ENCODE measurements at places on chromosomes 12 and 14.

- no peak for DNase-seq
Measured at GRCh38 chr14:85315290-85315689, 214.7 kb upstream of the FLRT2 start.

GRCh38 chr14:94775871-94776210, 5.9 kb upstream of the GSC start:
- no peak for DNase-seq

GRCh38 chr12:8847435-8847834, 25.0 kb downstream of the A2ML1 start:
- no peak for DNase-seq

DNA sequence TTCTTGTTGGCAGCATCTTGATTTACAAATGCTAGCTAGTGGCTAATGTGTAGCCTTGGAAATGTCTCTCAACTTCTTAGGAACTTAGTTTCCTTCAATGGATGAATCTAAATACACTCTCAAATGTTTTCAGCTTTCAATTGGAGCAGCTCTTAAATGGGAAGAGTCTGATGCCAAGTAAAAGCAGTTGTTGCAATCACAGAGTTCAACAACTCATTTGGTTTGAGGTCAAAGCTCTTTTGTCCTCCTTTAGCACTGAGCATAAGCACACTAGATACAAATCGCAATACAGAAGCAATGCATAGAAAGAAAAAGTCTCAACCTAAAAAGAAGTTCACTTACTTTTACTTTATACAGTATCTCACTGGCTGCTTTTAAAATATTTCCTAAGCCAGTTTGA, 986.1 kb upstream of the FLRT2 start:
- no peak for DNase-seq

DNA sequence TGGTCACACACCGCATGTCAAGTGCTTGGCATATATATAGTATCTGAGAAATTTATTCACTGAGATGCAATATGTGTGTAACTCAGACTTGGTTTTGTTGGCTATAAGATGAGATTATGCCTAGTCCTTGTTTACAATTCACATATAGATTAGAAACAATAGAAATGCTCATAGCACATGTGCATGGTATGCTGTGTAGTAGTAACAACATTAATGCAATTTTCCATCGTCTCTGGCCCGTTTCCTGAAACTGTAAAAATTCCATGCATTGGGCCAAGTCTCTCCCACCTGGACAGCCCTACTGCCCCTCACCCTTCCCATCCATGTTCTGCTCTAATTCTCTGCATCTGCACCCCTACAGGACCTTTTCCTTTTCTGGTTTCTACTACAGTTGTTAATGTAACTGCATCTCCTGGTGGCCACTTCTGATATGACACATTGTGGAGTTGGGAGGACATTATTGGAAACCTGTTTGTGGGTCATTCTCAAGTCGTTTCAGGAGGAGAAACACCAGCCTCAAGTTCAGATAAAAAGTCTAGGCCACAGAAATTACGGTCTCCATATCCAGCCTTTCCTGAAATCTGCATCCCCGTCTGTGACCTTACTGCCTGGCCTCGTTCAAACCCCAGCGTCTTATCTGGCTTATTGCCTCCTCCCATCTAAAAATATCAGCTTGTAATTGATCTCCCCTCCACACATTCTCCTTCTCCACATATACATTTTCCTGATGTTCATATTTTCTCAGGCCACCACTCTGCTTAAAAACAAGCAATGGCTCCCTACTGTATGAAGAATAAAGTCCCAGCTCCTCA, 37.5 kb downstream of the EMP1 start:
- no peak for DNase-seq

DNA sequence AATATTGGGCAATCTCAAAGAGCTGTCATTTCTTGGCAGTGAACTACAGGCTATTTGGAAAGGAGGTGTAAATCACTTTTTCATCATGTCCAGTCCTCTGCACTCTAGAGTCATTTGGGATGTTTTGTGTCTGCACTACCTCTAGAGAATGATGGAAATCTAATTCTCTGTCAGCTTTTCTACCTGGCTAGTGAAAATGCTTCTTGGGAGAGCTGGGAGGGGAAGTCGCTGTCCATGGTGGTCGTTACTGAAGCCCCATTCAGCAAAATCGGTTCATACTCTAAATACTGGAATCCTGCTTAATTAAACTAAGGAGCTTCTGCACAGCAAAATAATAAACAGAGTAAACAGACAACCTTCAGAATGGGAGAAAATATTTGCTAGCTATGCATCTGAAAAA, 251.8 kb downstream of the APAF1 start:
- no peak for DNase-seq

- DNase-seq = no peak
Measured at GRCh38 chr12:233615-233968, 19.6 kb upstream of the SLC6A12 start.

GRCh38 chr12:116718655-116719454, 19.0 kb downstream of the SPRING1 start:
- DNase-seq = no peak

DNA sequence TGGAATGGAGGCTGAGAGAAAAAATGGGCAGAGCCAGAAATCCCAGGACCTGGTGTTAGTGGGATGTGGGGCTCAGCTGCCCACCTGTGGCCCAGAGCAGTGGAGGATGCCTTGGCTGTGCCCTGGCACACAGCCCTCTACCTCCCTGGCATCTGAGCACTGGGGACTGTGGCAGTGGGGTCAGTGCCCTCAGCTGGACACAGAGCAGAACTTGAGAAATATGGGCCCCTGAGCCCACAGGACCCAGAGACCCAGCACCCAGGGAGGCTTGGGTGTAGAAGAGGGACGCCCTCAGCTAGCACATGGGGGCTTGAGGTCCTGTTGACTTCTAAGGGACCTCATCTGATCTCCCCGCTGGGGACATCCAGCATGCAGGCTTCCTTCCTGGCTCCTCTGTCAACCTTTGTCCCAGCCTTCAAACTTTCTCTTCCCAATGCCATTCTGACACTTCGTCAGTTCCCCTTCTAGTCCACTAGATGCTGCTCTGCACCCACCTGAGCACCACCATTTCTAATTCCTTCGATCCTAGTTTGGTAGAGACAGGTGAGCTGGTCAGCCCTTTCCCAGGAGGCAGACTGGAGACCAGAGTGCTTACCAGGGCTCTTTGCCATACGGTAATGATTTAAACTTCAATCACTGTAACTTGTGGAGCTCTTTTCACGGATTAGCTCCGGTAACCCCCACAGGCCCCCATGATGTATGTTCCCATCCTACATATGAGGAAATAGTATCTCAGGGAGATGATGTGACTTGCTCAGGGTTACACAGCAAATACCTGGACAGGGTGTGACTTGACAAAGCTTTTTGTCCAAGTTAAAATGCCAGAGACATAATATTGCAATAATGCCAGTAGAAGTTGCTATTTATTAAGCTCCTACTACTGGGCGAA, 143.7 kb downstream of the ASCL4 start:
- DNase-seq = no peak

DNA sequence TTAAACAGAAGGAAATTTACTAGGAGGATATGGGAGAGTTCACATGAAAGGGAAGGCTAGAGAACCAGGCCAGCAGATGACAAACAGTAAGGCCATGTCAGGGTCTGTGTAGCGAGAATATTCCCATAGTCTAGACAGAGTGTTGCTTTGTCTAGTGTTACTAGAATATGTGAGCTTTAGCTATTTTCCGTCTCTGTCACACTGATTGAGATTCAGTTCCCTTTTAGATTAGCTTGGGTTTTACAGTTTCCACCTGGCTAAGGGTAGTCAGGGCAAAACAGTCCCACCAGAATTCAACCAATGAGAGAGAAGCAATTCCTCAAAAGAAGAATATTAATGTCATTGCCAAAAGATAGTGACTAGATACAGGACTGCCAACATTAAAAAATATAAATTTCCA, 82.8 kb upstream of the MDM1 start:
- no peak for DNase-seq

DNA sequence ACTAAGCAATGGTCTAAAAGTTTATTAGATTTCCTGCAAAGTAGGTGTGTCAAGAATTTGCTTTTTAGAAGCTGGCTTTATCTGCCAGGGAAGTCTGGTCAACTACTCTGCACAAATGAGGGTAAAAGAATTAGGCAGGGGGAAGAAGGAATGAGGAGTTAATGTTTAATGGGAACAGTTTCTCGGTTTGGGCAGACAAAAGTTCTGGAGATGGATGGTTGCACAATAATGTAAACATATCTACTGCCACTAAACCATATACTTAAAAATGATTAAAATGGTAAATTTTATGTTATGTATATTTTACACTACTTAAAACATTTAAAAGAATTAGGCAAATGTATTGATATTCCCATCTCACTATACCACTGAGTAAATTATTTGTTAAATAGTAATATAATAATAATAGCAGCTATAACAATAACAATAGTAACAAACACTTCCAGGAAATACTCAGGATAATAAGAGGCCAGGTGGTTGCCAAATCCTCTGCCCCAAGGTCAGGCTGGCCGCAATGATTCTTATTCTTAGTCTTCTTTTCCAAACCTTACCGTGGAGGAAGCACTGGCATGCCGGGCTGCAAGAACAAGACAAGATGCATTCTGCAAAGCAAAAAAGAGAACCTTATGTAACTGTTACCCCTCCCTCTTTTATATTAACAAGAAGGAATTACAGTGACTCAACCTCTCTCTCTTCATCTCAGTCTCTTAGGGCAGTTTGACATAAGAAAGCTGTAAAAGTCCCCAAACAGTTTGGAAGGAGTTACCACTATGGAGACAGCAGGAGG, 13.9 kb downstream of the CS start:
- no peak for DNase-seq

- no peak for DNase-seq
Measured at GRCh38 chr14:69303086-69303485, 43.1 kb downstream of the GALNT16 start.

- no peak for DNase-seq
Measured at GRCh38 chr12:82682326-82682725, 4.4 kb upstream of the TMTC2 start.

GRCh38 chr12:40031965-40032364, 73.9 kb downstream of the SLC2A13 start:
- DNase-seq = no peak

DNA sequence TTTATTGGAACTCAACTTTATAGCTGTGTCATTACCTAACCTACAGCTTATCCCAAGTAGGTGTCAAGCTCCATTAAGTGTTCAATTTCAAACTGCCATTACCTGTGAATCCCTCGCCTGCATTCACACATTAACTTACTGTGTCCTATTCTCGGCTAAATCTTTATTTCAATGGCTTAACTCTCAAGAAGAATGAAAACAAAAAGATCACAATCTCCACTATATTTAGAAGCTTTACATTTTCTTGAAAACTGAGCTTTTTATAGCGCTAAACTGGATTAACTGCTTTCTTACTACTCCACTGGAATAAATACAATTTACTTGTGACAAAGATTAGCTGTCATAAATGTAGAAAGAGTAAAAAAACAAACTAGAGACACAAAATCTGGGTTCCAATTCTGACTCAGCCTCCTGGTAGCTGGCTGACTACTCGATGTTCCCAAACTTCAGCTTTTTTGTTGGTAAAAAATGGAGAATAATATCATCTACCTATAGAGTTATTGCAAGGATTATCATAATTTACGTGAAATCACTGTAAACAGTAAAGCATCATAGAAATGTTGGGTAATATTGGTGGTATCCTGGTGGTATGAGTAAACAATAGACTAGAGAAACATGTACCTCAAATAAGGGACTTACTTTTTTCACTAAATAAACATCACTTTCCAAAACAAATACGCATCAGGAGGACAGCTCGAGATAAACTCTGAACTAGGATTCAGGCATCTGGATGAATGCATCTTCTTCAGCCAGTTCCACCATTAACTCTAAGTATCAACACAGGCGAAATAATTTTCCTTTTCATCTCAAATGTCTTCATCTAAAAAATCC, 1.7 kb downstream of the RALGAPA1 start:
- no peak for DNase-seq

DNA sequence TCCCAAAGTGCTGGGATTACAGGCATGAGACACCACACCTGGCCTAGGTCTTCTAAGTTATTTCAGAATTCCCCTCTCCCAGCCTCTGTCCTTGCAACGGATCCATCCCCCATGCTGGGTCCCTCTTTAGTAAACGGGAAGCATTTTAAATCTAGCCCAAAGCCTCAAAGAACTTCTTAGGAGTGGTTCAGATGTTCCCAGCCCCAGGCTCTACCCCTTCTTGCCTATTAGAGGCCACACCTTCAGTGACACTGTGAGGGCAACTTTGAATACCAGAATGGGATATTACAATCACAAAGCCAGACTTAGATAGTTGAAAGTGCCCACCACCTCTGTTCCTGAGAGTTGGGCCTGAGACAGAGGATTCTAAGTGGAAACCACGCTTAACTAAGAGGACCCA, 18.1 kb upstream of the SPPL3 start:
- no peak for DNase-seq

DNA sequence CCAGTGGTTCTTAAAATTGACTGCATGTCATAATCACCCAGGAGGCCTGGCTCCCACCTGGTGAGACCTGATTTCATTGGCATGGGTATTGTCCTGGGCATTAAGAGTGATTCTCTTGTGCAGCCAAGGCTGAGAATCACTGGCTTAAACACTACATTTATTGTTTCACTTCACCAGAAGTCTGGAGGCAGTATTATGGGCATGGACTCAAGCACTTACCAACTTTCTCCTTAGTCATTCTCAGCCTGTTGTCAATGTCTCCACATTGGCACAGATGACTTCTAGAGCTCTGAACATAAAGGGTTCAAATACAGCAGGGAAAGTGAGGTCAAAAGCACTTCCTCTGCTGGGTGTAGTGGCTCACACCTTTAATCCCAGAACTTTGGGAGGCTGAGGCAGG, 25.6 kb upstream of the GCH1 start:
- DNase-seq = no peak

DNA sequence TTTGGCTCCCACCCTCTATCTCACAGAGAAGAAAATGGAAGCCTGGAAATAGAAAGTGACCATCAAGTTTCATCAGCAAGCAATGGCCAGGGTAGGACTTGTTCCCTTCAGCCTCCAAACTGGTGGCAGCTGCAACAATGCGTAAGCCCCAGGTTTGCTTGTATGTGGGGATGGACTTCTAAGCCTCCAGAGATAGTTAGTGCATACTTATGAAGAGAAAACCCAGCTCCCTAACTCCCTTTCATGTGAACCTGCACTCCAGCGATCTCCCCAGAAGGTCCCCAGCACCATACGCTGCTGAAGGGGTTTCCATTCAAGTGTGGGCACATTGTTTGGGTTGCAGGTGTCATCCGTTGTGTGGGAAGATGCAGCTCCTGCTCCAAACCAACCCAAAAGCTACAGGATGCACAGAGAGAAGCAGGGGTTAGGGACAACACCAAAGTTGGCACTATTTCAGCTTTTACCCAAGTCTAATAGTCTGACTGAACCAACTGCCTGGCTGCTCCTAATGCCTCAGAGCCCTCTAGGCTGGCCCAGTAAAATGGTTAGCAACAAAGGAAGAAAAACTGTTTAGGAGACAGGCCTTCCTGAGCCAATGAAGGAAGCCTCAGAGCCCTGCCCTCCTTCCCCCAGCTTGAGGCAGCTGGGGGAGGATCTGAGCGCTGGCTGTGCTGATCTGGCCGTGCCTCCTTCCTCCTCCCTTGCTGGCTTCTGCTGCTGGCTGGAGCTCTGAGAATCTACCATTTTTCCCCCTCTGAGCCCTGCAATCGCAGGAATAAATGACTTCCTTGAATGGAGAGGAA, 12.3 kb downstream of the ZFP36L1 start:
- DNase-seq = no peak

- no peak for DNase-seq
Measured at GRCh38 chr12:7026854-7027253, 8.6 kb upstream of the LPCAT3 start.

GRCh38 chr12:118984161-118984943, 3.0 kb downstream of the SRRM4 start:
- no peak for DNase-seq
